ENCODE measurements at places on chromosomes 5 and 9.

DNA sequence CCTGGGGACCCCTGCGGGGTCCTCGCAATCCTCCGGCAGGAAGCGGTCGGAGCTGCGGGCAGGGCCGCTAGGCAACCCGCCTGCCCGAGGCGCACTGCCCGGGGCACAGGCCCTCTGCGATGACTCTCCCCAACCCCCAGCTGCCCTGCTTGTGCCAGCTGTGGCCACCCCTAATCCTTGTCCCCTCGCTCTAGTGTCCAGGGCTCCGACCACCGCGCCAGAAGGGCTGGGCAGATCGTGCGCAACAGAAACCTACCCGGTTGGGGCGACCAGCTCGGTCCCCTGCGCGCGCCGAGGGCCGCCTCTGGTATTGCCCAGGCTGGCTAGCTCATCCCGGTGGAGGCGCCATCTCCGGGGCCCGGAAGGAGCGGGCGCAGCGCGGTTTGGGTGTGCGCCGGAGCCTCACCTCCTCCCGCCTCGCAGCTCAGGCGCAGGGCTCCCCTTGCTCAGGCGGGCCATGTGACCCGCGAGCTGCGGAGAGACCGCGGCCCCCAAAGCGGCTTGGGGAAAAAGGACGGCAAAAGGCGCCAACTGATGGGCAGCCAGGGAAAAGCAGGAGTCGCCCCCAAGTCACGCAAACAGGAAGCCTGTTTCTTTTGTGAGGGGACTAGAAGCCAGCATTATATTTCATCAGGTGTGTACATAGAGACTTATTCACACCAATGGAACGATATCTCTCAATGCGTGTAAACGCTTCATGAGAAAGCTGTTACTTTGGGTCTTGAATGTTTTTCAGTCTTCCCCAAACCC, 46.8 kb upstream of the RNF20 start:
- DNase-seq, result no peak

DNA sequence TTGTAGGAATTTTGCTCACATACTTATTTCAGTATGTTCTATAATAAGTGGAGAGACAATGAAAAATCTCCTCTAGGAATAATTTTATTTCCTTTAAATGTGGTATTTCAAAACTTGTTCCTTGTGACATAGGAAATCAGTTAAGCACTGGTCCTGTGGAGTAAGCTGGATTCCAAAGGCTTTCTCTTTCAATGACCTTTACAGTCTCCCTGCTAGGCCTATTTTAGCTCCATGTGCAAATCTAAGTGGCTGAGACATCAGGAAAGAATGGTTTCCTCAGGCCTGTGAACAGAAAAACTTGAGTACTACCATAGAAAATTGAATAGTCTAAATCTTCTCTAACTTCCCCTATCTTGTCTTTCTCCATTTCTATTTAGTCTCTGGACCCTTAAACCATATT, 514.2 kb upstream of the TLE4 start:
- DNase-seq, result no peak

- DNase-seq, result no peak
These were observed 127.6 kb downstream of the SLIT3 start for GRCh38 chr5:169173372-169173771.

DNA sequence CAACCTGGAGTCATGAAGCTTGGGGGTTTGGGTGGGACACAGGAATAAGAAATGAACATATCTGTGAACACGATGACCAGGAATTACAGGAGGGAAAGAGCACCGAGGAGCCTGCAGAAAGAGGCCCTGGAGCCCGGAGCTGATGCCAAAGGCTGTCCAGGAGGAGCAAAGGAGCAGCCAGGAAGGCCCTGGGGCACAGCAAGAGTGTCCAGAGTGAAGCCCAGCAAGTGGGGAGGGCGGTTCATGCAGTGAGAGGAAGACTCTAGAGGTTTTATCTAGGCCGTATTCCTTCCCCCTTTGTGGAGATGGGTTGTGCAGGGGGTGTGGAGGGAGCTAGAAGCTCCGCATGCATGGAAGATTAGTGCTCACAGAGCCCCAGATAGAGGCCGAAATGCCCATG, 318.4 kb downstream of the GADD45G start:
- DNase-seq, result no peak

- DNase-seq, result no peak
These were observed 134.9 kb upstream of the PANK3 start for GRCh38 chr5:168714046-168714445.

DNA sequence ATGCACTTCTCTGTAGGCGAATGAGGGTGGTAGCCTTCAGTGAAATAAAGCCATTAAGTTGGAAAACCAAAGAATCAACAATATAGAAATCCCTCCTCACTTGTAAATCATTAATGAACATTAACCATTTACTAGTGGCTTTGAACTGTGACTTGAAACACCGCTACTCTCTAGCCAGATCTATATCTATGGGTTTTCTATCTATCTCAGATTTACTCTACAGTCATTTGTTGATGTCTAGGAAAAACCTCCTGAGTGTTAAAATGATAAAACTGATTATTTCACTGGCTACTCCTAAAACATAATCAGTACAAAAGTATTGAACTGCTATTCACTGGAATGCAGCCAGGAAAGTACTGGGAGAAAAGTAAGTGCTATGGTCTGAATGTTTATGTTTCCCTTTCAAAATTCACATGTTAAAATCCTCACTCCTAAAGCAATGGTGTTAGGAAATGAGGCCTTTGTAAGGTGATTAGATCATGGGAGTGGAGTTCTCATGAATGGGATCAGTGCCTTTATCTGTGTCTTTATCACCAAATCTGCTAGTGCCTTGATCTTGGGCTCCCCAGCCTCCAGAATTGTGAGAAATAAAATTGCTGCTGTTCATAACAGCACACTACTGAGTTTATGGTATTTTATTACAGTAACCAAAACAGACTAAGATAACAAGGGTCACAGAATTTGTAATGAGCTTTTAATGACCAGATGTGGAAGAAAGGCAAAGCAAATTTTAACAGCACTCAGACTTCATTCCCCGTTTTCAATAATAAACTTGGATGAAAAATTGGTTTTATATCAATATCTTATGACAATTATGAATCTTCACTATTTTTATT, 8.6 kb upstream of the OXCT1 start:
- DNase-seq, result no peak

DNA sequence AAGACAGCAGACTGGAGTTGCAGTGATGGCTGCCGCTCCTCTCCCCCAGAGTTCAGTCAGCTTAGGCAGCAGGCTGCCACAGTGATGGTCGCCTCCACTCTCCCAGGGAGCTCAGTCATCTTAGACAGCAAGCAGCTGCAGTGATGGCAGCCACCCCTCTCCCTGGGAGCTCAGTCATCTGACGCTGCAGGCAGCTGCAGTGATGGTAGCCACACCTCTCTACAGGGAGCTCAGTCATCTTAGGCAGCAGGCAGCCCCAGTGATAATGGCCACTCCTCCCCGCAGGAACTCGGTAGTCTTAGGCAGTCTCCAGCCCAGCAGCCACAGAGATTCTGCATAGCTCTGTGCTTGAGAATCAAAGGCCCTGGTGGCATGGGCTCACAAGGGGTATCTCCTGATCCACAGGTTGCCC, 582.7 kb downstream of the DTWD2 start:
- no peak for DNase-seq

DNA sequence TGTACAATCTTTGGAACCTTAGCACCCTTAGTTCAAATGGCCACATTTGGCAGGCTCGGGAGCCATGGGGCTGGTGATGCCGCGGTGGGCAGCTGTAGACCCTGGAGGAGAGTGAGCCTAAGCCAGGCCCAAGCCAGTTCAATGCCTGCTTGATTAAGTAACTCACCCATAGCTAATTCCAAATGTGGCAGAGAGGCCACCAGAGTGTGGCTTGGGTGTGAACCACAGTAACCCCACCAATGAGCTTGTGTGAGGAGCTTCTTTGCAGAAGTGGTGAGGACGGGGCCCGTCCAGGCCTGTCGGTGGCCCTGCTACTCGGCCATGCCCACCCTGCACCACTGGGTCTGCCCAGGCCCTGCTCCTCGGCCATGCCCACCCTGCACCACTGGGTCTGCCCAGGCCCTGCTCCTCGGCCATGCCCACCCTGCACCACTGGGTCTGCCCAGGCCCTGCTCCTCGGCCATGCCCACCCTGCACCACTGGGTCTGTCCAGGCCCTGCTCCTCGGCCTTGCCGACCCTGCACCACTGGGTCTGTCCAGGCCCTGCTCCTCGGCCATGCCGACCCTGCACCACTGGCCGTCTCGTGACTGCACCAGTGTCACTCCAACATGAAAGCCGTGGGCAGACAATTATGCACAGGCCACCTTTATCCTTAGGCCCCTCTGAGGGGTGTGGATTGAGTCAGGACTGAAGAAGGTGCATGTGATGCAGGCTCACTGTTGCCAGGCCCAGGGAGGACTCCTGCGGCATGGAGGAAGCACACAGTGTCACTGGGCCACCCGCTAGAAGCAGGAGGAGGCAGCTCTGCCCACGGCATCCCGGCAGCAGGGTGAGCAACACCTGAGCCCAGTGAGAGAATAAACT, 75.4 kb downstream of the MRPL36 start:
- no peak for DNase-seq

DNA sequence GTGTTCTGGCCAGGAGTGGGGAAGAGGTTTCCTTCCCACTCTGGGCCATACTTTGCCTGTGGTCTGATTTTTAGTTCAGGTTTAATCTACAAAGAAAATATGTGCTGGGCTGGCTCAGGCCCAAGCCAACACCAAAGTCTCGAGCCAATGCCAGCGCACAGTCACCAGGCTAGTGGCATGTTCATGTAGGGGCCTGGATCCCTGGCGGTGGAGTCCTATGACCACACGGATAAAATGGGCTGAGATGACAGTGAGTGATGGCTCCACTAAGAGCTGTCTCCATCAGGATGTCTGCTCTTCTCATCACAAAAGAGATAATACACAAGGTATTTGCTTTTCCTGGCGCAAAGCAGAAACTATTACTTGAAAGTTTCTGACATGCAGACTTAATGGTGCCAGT, 92.9 kb upstream of the PTPN3 start:
- no peak for DNase-seq

DNA sequence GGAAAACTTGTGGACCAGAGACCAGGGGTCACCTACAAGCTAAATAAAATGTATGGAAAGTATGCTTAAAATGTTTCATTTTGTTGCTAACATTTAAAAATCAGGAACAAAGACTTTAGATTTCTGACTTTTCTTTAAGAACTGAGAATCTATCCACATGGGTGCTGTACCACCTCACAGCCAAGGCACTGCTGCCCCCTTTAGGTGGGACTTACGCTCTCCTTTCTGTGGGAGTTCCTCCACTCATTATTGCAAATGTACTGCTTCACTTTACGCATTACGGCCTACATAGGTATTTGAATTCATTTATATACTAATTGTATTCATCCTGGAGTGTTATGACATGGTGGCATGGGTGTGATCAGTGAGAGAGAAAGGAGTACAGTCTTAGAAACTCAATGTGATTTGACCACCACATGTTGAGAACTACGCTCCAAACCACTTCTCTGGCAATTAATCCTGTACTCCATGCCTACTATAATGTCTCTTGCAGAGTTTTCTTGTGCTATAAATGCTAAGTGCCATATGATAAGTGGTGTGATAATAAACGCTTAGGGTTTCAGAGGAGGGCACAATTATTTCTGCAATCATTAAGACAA, 24.7 kb upstream of the CETN3 start:
- peak; percentile 25 for DNase-seq
